ENCODE measurements at places on chromosomes 1 and 21.

DNA sequence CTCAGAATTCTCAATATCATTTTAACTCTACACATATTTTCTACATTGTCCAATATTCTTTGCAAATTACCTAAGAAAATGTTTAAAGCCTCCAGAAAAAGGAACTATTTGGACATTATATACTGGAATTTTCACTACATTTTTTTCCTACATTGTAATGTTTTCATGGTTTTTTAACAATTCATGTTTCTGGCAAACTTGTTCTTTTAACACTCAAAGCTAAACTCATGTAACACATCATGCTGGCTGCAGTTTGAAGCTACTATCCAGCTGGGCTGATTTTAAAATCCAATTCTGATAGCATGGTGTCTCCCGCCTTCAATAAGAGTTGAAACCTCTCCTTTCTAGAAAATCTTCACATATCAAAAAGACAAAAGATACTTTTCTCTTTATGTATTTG lies 52.0 kb downstream of the TGFBR3 start:
- no peak for DNase-seq

GRCh38 chr1:66626261-66626660 lies 92.3 kb downstream of the SGIP1 start:
- DNase-seq = no peak

- DNase-seq = no peak
Observed at GRCh38 chr1:6370006-6370405, 23.6 kb downstream of the ACOT7 start.

DNA sequence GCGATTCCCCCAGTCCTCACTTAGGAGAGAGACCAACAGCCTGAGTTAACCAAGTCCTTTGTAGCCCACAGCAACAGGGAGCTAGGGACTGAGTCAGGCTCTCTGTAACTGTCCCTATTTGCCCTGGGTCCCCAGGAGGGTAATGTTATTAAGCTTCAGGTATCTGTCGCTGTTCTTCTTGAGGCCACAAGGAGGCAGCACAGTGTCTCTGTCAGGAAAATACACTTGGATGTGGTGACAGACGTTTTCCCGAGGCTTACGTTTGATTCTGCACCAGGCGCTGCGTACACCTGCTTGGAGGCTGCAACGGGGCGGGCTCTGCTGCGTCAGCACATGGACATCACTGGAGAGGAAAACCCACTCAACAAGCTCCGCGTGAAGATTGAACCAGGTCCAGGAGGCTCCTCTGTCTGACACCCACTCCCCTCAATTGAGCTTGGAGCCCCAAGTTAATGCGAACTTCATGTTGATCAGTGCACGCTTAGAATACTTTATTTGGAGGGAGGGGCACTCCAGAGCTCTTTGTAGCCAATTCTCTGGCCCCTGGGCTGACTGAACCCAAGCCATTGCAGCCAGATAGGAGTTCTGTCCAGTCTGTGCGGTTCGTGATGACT lies 10.7 kb upstream of the ELF3 start:
- DNase-seq = peak; percentile 88

- DNase-seq = no peak
Observed at GRCh38 chr1:222263791-222264190, 284.1 kb downstream of the HHIPL2 start.

- DNase-seq = no peak
Observed at GRCh38 chr1:4147509-4147908, 247.4 kb upstream of the C1orf174 start.

- DNase-seq = no peak
Observed at GRCh38 chr1:225418598-225418997, 9.2 kb downstream of the LBR start.

GRCh38 chr1:8643542-8644536 lies 173.6 kb downstream of the RERE start:
- no peak for DNase-seq

DNA sequence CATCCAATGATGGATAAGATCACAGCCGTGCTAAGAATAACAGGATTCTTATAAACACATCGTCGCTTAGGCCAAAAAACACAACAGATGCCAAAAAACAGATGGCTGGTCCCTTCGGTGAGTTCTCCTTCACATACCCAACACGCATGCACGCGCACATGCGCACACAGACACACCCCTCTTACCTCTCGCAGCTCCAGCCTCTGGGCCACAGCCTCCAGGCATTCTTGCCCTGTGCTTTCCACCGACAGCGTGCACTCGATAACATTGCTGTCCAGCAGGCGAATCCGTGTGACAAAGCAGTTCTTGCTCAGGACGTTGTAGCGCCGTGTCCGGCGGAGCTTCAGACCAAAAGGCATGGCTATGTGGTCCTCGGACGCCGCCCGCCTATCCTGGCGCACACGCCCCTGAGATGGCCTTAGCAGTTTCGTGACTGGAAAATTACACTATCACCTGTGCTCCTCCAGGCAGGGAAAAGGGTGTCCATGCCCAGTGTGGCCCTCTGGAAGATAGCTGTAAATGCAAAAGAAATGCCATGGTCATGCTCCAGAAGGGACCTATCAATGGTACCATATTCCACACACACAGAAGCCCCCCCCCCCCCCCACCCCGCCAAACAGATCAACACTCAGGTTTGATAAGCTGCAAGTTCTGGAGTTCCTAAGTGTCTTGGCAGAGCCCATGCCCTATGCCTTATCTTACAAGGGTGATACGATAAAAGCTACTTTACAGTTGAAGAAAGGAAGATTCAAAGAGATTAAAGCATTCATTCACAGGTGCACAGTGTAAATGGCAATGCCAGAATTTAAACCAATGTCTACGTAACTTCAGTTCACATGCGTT lies 86.7 kb downstream of the PTPN14 start:
- DNase-seq = no peak

GRCh38 chr1:153322568-153322967 lies 9.8 kb upstream of the PGLYRP3 start:
- no peak for DNase-seq

DNA sequence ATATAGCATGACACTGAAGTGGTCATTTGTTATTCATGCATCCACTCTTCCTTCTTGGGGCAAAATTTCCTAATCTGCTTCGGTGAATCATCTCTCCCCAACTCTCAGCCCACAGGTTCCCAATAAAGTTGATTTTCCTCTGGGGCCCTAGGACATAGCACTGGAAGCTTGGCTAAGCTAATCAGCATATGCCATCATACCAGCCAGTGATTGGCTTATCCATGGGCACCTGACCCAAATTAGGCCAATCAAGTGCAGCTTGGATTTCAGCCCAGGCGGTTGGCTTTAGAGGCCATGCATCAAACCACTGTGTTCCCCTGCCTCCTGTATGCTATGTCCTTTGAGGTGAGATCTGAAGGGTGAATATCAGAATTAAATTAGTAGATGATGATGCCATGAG lies 58.9 kb downstream of the C1orf94 start:
- DNase-seq = no peak

DNA sequence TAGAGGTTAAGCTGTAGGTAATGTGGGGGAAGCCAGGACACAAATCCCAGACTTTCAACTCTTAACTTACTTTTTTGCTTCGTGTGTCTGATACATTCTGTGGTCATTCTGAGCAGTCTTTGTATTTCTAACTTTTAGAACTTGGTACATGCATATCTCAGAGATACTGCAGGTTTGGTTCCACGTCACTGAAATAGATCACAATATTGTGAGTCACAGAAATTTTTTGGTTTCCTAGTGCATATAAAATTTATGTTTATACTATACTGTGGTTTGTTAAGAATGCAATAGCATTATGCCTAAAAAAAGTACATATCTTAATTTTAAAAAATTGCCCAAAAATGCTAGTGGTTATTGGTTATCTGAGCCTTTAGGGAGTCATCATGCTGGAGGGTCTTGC lies 3.2 kb downstream of the URB2 start:
- DNase-seq = no peak

GRCh38 chr1:220924331-220924970 lies 45.2 kb downstream of the HLX start:
- no peak for DNase-seq

DNA sequence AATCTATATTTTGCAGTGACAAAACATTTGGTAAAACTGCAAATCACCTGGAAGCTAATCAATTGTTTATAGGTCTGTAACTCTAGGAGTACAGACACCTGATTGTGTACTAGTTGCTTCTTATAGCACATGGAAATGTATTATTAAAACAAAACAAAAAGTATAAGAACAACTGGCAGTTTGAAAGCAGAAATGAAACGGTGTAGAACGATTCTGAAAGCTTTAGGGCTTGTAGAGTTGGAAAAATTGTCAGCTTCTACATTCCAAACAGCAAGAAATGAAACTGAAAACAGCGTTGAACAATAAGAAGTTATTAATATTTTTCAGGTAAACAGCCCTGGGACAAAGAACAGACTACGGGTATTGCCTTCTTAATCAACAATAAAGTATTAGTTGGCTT lies 273.3 kb downstream of the OLFM3 start:
- DNase-seq = no peak

DNA sequence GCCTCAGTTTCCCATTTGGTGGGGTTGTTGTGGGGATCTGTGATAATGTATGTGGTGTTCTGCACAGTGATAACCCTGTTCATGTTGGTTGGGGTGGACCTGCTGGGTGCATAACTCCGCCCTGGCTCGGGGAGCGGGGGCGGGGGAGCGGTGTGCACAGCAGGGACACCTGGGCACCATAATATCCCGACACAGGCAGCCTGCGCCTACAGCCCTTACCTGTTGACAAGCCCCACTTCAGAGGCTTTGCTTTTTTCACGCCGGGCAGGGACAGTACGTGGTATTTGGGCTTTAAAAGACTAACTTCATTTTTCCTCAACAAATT lies 48.0 kb upstream of the ACOT11 start:
- no peak for DNase-seq

- DNase-seq = no peak
Observed at GRCh38 chr1:232045139-232045994, 418.8 kb downstream of the DISC1 start.

- peak; percentile 90 for DNase-seq
Observed at GRCh38 chr1:177170756-177171535, at the start of gene BRINP2. TSS of gene BRINP2 (plus strand) at chr1:177170958. CDS start at chr1:177229877, 58,919 bp downstream.

GRCh38 chr1:167488786-167489185 lies 29.5 kb downstream of the CD247 start:
- peak; percentile 84 for DNase-seq

DNA sequence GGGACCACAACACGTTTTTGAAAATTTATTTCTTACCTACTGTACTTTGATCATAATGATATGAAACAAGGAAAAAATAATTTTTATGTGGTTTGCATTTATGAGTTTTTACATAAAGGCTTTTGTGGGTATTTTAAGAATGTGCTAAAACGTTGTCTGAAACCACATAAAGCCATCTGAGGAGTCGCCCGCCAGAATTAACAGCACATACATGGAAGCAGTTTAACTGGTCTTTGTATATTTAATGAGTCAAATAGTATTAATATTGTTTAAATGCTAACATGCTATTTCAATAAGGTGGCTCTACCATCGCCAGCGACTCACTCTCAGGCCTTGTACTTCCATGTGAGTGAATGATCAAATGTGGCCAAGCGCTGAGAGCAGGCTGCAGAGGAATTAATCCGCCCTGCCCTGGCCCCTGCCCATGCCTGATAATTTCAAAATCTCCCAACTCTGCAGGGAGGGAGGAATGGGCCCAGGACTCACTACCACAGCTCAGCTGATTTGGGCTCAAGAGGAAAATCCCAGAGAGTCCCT lies 49.6 kb downstream of the SLC66A1 start:
- no peak for DNase-seq

DNA sequence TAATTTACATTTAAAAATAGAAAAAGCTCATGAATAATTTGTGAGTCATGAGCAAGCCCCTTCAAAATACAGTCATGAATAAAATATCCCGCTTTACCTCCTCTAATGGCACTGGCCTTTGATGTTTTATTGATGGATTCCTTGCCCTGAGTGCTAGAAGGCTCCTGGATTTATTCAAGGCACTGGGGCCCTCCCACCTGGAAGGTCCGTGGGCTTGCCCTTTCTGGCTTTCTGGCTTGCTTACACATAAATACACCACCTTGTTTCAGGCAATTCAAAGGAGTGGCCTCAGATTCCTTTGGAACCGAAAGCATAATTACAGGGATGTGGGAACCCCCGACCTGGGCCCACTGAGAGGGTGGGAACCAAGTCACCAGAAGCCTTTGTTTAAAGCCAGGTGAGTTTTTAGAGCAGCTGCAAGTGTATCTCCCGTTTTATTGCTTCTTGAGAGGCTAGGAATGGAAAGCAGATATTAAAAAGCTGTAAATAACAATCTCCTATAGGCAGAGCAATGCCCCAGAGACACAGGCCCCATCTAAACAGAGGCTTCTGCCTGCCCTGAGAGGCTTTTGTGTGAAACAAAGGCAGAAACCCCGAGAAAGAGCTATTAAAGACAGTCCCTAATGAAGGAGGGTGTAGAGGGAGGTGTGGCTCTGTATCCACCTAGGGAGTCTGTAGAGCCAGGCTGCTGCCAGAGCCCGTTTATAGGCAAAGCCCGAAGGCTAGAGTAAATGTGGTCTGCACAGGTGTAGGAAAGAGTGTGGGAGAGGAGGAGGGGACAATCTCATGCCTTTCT lies 126.4 kb downstream of the FAM78B start:
- DNase-seq = peak; percentile 93

DNA sequence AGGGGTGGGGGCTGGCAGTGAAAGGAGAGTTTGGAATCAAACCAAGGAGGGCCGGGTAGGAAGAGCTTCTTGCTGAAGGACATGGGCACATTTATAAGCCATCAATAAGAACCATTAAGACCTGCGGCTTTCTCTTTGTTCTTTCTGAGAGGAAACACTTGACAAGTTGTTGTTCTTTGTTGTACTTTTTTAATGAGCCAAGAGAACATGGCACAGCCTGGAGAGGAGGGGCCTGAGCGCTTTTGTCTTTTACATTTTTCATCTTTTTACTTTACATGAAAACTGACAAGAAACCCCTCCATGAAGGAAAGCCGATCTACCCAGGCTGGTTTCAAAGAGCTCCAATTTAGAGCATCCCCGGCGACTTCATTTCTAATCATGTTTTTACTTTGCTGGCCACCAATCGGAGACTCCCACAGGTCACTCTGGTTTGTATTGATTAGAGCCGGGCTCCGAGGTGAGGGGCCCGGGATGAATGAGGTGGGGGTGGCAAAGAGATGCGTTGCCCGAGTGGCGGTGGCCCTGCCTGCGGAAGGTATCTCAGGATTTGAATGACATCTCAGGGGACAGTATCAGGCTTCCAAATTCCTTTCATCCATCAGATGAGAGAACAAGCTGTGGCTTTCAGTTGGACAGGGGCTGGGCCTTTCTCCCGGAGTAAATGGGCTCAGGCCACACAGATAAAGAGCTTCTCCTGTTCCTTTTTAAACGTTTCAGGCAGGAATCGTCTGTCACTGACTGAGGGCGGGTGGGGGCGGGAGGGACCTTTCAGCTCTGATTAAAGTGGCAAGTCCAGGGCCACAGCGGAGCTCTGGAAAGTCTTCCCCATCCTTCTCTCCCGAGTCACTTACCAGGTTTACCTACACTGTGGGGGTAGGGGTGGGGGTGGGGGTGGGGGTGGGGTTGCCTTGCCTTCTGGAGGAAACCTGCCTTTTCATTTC lies 138.8 kb upstream of the ARHGEF16 start:
- no peak for DNase-seq

- no peak for DNase-seq
Observed at GRCh38 chr21:16596369-16596768, 866.6 kb downstream of the USP25 start.

- no peak for DNase-seq
Observed at GRCh38 chr1:166489670-166490436, 323.1 kb upstream of the FAM78B start.

- DNase-seq = no peak
Observed at GRCh38 chr1:109185357-109185756, 28.4 kb upstream of the SARS1 start.

GRCh38 chr1:181626279-181626938 lies 143.1 kb downstream of the CACNA1E start:
- DNase-seq = no peak
